ENCODE measurements at places on chromosomes 5 and 9.

DNA sequence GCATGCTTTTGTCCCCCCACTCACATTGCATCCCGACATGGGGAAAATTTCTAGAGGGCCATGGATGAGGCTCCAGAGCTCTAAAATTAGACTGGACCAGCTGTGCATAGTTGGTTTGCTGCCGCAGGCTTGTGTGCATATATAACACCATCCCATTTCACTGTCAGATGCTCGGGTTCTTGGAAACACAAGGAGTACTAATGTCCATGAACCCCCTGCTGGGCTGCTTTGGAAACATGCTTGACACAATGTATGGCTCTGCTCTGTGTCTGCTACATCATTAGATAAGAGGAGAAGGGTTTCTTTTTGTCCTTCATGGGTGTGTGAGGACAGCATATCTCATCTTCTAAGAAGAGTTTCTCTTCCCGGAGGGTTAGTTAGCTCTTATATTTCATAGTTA, 292.1 kb upstream of the RORB start:
- no peak overlapping the region for H3K27ac ChIP-seq
- no peaks in the 10 kb centered on the region for H3K4me1 ChIP-seq
- H3K27me3 ChIP-seq, result no peaks in the 10 kb centered on the region
- H3K36me3 ChIP-seq, result no peaks in the 10 kb centered on the region
- H3K4me3 ChIP-seq, result no peak overlapping the region
- no peak for DNase-seq

- no peaks in the 10 kb centered on the region for H3K4me1 ChIP-seq
- DNase-seq, result no peak
- no peaks in the 10 kb centered on the region for H3K27me3 ChIP-seq
Measured at GRCh38 chr5:13640270-13640669, 304.2 kb downstream of the DNAH5 start.

DNA sequence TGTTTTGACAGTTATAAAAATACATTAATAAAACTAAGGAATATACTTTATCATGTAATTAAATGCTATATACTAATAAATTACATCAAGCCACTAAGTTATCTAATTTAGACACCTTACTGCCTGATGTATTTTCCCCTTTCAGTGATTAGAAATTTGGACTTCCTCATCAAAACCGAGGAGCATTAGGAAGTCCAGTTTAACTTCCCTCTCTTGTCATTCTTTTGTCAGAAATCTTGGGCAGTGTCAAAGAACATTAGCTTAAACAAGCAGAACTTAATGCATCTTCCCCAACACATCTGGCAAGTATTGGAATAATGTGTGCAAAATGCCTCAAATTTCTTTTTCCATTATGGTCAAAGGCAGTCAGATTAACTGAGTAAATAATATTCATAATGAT, 81.6 kb downstream of the PLPP1 start:
- H3K27ac ChIP-seq, result no peak overlapping the region
- H3K27me3 ChIP-seq, result no peaks in the 10 kb centered on the region
- H3K4me3 ChIP-seq, result no peak overlapping the region
- no peaks in the 10 kb centered on the region for H3K36me3 ChIP-seq

GRCh38 chr9:72872718-72873117, 80.1 kb downstream of the ALDH1A1 start:
- DNase-seq, result no peak
- no peaks in the 10 kb centered on the region for H3K4me1 ChIP-seq
- H3K27ac ChIP-seq, result no peak overlapping the region

- no peak for DNase-seq
- no peak overlapping the region for H3K27ac ChIP-seq
- peaks cover 6% of the 10 kb centered on the region for H3K4me1 ChIP-seq
- H3K27me3 ChIP-seq, result peaks cover 5% of the 10 kb centered on the region
Measured at GRCh38 chr5:133827830-133828229, 140.6 kb downstream of the C5orf15 start.

- H3K4me3 ChIP-seq, result no peak overlapping the region
- no peaks in the 10 kb centered on the region for H3K36me3 ChIP-seq
- no peaks in the 10 kb centered on the region for H3K4me1 ChIP-seq
- no peak overlapping the region for H3K27ac ChIP-seq
- DNase-seq, result no peak
Measured at GRCh38 chr5:63803165-63803564, 159.1 kb downstream of the HTR1A start.

GRCh38 chr5:2007496-2007877, 124.8 kb upstream of the IRX4 start:
- no peak for DNase-seq
- H3K4me3 ChIP-seq, result no peak overlapping the region
- H3K27ac ChIP-seq, result no peak overlapping the region
- peaks cover 13% of the 10 kb centered on the region for H3K4me1 ChIP-seq

DNA sequence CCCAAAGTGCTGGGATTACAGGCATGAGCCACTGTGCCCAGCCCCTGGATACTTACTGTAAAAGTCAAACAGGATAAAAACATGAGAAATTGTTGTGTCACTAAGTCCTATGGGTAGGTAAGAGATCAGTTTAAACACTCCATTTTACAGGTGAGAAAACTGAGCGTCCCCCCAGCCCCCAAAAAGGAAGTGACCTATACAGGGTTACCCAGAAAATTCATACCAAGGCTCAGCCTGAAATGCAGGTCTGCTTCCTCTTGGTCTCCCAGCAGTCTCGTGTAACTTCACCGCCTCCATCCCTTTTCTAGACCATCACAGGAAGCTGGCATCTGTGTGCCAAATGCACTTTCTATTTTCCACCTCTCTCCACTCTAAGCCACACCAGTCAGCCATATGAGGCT, 57.2 kb downstream of the TMOD1 start:
- H3K36me3 ChIP-seq, result peaks cover 3% of the 10 kb centered on the region
- no peaks in the 10 kb centered on the region for H3K27me3 ChIP-seq
- H3K4me1 ChIP-seq, result peaks cover 15% of the 10 kb centered on the region

All from spinal cord (tissue), 10 donors.